ENCODE measurements at places on chromosomes 2 and 18. TPM values are rescaled to one million over a fixed set of nuclear protein-coding genes. Genes with fewer than 3 reads are reported as not detected.

Gene SERPINB12
- total RNA-seq = not detected

- H3K27me3 ChIP-seq = no peaks in the 10 kb centered on the region
- DNase-seq = no peak
- H3K36me3 ChIP-seq = no peaks in the 10 kb centered on the region
- no peaks in the 10 kb centered on the region for H3K4me1 ChIP-seq
- H3K4me3 ChIP-seq = no peak overlapping the region
- no peak overlapping the region for H3K27ac ChIP-seq
Observed at GRCh38 chr18:69737851-69738250, 209.8 kb downstream of the CD226 start.

GRCh38 chr18:27983780-27984179, 193.2 kb downstream of the CDH2 start:
- no peak overlapping the region for H3K27ac ChIP-seq
- H3K4me1 ChIP-seq = no peaks in the 10 kb centered on the region
- no peaks in the 10 kb centered on the region for H3K27me3 ChIP-seq
- H3K4me3 ChIP-seq = no peak overlapping the region
- DNase-seq = no peak
- H3K36me3 ChIP-seq = no peaks in the 10 kb centered on the region

GRCh38 chr2:234025466-234025865, 25.0 kb upstream of the SPP2 start:
- DNase-seq = no peak
- H3K4me1 ChIP-seq = peaks cover 15% of the 10 kb centered on the region
- H3K27me3 ChIP-seq = peaks cover 3% of the 10 kb centered on the region
- peak overlapping the region; percentile 57 for H3K27ac ChIP-seq

Gene HOXD9
- total RNA-seq = not detected

GRCh38 chr2:240573071-240573515, 4.8 kb downstream of the RNPEPL1 start:
- DNase-seq = no peak
- H3K4me3 ChIP-seq = no peak overlapping the region
- H3K27ac ChIP-seq = no peak overlapping the region
- H3K27me3 ChIP-seq = no peaks in the 10 kb centered on the region
- H3K36me3 ChIP-seq = peaks cover 2% of the 10 kb centered on the region

GRCh38 chr18:44679914-44680272, 795 bp upstream of the SETBP1 start:
- H3K27ac ChIP-seq = no peak overlapping the region
- H3K4me3 ChIP-seq = no peak overlapping the region
- peaks cover 30% of the 10 kb centered on the region for H3K27me3 ChIP-seq
- no peaks in the 10 kb centered on the region for H3K36me3 ChIP-seq

Gene TSHZ1
- total RNA-seq = 11.2 TPM

Gene GTF2A1L
- not detected for total RNA-seq

Gene SKA1
- 38.8 TPM for total RNA-seq

- H3K27ac ChIP-seq = no peak overlapping the region
- H3K4me3 ChIP-seq = no peak overlapping the region
- peak; percentile 47 for DNase-seq
- peaks cover 9% of the 10 kb centered on the region for H3K4me1 ChIP-seq
- H3K27me3 ChIP-seq = peaks cover 90% of the 10 kb centered on the region
Observed at GRCh38 chr18:47260120-47260923, 8.9 kb upstream of the SKOR2 start.
